Lower leg skin (tissue), 4 donors: ENCODE measurements at places on chromosomes 13 and 19. TPM values are rescaled to one million over a fixed set of nuclear protein-coding genes. Genes with fewer than 3 reads are reported as not detected.

The GPR12 gene
- total RNA-seq = 5.0 TPM

The DCT gene
- 26.7 TPM for total RNA-seq

The GIPR gene
- 1.4 TPM for total RNA-seq

The ZNF582 gene
- 5.4 TPM for total RNA-seq

The RLN3 gene
- total RNA-seq = not detected

The PLIN4 gene
- 35.7 TPM for total RNA-seq

The ADM5 gene
- total RNA-seq = 3.4 TPM

The LGI4 gene
- 9.9 TPM for total RNA-seq

The NLRP5 gene
- not detected for total RNA-seq

The SPINT2 gene
- 493 TPM for total RNA-seq

The SIGLEC5 gene
- not detected for total RNA-seq

The UNC13A gene
- total RNA-seq = not detected

The CDX2 gene
- total RNA-seq = not detected

- no peak for DNase-seq
These were observed 138.3 kb upstream of the NBEA start for GRCh38 chr13:34803756-34804155.

DNA sequence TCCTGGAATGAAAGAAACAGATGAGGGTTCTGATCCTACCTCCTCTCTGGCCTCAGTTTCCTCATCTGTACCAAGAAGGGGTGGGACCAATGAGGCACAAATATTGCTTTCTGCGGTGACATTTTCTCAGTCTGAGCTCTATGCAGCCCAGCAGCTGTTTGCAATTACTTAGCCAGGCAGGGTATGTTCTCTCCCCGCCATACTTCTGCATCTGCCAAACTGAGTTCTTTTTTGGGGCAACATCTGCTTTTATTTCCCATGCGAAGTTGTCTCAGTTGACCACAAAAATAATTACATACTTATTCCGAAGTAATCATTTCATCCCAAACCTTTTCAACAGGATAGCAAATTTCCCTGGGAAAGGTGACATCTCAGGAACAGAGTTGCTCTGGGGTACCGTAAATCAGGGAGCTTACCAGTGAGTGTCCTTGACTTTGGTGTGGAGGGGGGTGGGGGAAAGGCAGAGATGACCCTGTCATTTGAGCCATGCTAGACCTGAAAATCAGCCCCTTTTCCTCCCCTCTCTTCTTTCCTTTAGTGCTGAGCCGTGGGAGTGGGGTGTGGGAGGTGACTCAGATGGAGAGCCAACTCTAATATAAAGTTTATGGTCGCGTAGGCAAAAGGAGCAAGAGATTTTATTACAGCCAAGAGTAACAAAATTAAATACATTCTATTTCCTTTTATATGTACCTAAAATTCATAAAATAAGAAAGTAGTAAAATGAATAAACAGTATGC, 165.7 kb upstream of the KL start:
- DNase-seq = no peak

- DNase-seq = no peak
These were observed 142.3 kb upstream of the HTR2A start for GRCh38 chr13:47039106-47039505.

DNA sequence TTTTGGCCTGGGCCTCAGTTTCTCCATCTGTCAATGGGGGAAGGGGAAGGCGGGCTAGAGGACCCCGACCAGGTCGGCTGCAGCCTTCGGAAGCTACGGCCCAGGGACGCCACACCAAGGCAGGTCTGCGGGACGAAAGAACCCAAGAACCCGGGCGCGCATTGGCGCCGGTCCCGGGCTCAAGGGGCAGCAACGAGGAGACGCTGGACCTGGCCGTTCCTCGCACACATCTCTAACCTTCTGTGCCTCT, 739 bp upstream of the ILF3 start:
- no peak for DNase-seq

DNA sequence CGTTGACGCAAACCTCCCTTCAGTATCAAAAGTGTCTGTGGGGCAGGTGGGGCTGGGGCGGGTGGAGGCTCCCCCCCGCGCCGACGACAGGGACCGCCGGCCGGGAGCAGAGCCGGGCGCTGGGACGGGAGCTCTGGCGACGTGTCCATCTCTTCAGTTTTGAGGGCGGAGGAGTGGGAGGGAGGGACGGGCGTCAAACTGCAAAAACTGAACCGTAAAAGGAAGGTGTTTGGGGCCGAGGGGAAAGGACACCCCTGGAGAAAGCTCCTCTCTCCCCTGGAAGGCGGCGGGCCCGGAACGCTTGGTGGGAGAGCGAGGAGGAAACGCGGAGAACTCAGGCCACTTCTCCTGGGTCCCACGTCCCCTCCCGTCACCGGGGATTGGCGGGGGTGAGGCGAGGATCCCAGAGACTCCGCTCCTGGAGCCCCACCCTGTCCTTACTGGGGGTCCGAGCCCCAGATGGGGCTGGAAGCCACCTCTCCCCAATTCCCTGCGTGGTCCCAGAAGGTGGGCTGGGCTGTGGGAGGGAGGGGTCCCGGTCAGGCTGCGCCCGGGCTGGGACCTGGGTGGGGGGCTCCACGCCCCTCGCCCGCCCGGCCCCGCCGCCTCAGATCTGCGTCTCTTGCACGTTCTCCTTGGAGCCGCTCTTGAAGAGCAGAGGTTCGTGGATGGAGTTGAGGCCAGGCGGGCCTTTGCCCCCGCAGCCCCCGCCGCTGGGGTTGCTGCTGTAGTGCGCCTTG, 3.4 kb upstream of the ASPDH start:
- DNase-seq = no peak

GRCh38 chr13:42474954-42475353, 99.0 kb upstream of the TNFSF11 start:
- no peak for DNase-seq

GRCh38 chr19:13095934-13096927, 6.4 kb downstream of the LYL1 start:
- DNase-seq = no peak

GRCh38 chr13:80361883-80362327, 21.0 kb upstream of the SPRY2 start:
- no peak for DNase-seq

DNA sequence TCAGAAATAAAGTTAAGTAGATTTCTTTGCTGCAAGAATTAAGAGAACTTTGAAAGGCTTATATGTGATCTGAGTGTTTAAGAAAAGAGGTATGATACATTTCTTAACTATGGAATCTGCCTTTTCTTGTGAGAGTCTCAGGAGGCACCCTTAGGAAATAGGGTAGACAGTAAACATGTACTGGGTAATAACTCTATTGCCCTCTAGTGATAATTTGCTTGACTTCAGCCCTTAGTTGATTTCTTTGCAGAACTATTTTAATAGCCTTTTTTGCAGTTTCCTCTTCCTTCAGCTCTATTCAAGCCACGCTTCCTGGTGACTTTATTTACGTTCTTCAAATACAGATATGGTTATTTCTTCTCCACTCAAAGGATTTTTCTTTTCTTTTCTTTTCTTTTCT, 37.0 kb upstream of the CCNA1 start:
- no peak for DNase-seq

DNA sequence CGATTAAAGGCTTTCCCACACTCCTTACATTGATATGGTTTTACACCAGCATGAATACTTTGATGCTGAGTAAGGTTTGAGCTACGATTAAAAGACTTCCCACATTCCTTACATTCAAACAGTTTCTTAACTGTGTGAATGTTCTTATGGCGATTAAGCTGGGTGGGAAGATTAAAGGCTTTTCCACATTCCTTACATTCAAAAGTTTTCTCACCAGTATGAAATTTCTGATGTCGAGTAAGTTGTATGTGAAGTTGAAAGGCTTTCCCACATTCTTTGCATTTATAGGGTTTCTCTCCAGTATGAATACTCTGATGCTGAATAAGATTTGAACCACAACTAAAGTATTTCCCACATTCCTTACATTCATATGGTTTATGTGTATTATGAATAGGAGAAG, 20.0 kb downstream of the ZNF780B start:
- no peak for DNase-seq

DNA sequence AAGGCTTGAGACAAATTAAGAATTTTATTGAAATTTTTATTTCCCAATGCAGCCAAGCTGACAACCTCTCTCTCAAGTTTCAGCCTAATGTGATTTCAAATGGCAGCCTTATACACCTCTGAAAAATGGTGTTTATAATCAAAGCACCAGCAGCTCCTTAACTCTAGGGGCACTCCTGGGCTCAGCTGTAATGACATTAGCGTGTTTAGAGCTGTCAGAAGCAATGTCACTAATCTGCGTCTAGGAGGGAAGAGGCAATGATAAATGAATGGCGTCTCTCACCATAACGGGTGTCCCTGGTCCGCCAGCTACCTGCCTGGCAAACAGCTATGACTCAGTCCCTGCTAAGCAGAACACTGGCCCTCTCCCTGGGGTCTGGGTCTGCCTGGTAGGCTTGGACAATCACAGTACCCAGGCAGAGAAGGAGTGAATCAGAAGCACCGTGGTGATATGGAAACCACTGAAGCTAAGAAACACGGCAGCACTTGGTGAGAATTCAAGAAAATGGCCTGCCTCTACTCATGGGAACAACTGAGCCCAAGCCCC, 131.8 kb upstream of the VSTM2B start:
- no peak for DNase-seq

GRCh38 chr19:39154629-39155100, 29.1 kb downstream of the PAK4 start:
- peak; percentile 50 for DNase-seq

GRCh38 chr19:40561947-40562346, 14.7 kb upstream of the SHKBP1 start:
- DNase-seq = no peak

GRCh38 chr13:113094410-113094800, 11.2 kb upstream of the F7 start:
- no peak for DNase-seq

GRCh38 chr19:33982706-33983105, 186.0 kb downstream of the KCTD15 start:
- DNase-seq = no peak

- DNase-seq = no peak
These were observed 93.8 kb upstream of the DOCK9 start for GRCh38 chr13:99071666-99072065.

- no peak for DNase-seq
These were observed 517.2 kb upstream of the SLITRK1 start for GRCh38 chr13:84399320-84400085.

DNA sequence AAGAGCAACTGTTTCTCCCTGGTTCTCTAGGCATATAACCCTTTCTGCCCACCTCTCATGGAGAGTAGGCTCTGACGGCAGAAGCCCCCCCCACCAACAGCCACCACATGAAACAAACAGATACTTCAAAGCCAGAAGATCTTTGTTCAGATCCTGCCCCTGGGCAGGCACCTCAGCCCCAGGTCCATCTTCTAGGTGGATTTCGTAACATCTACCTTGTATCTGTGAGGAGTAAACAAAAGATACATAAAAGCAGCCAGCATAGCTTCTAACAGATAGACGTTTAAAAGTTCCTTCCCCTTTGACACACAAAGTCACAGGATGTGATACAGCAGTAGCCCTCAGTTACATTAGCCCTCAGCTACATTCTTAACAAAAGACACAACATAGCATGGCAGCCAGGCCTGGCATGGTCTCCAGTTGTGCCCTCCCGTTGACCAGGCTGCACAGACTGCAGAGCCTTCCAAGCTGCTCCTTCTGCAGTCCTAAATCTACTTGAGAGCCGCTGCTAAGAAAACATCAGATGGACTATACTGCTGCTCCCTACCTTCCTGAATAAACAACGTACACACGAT, 35.4 kb downstream of the BRD4 start:
- no peak for DNase-seq

DNA sequence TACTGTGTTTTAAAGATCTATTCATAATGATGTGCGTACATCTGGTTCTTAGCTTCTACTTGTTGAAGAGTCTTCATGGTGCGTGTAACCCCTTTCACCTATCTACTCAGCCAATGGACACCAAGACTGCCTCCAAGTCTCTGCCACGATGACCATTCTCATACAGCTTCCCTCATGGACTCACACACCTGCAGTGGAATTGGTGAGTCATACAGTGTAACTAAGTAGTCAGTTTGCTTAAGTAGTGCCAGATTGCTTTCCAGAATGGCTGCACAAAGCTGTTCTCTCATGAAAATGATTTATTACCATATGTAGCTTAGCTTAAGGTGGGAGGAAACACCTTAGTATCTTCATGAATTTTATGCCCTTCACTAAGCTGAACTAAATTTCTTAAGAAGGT, 112.3 kb downstream of the AKAP11 start:
- DNase-seq = no peak

- no peak for DNase-seq
These were observed 360.9 kb downstream of the FGF9 start for GRCh38 chr13:22031702-22032286.

DNA sequence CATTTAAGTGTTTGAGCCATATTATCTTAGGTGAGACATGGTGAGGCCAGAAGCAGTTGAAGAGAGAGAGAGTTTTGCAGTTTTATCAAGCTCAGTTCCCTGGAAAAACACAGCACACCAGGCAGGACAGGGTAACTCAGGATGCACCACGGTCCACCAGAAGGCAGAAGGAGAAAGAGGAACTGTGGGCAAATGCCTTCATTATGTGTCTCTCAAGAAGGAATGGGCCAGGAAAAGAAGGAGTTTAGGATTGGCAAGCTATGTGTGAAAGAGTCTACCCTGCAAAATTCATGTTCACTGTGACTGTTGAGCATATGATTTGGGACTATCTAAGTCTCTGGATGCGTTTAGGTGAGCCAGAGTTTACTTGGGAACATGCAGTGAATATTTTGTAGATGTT, 934.5 kb upstream of the MIR17HG start:
- DNase-seq = no peak

GRCh38 chr13:75364131-75364713, 117.7 kb downstream of the TBC1D4 start:
- DNase-seq = no peak

DNA sequence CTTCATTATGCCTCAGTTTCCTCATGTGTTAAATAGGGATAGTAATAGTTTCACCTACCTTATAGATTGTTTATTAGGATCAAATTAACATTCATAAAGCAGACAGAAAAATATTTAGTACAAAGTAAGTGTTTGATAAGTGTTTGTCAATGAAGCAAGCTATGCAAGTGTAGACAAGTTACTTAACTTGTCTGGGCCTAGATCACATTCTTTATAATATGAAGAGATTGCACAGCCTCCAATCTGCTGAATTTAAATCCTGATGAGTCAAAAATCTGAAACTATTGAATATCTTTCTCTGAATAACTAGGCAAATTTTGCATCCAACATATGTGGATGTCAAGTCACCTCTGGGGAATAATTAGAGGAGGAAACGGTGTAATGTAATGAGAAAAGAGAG, 170.5 kb downstream of the MZT1 start:
- DNase-seq = no peak
